Muscle of back (tissue), 13 donors: ENCODE measurements at places on chromosomes 11 and 22. TPM values are rescaled to one million over a fixed set of nuclear protein-coding genes. Genes with fewer than 3 reads are reported as not detected.

GRCh38 chr22:27086080-27087044 is 429.0 kb downstream of the MIAT start:
- DNase-seq, result no peak

DNA sequence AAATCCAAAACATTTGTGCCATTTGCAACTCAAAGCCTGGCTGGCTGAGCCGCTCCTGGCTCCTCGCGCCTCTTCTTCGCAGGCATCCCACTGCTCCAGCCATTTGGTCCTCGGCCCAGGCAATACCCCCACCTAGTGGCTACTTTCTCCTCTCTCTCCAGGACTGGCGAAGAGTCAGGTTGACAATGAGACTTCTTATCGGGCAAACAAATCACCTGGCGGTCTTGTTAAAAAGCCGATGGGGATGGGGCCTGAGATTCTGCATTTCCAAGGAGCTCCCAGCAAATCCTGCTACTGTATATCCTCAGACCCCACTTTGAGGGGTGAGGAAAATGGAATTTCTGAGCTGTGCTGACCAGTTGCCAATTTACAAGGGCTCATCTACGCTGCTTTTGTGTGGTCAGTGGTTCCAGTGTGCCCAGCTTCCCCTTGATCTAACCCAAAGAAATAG is 89.0 kb downstream of the ISX start:
- peak; percentile 53 for DNase-seq

Gene TSPAN18
- polyA plus RNA-seq, result 51.9 TPM

DNA sequence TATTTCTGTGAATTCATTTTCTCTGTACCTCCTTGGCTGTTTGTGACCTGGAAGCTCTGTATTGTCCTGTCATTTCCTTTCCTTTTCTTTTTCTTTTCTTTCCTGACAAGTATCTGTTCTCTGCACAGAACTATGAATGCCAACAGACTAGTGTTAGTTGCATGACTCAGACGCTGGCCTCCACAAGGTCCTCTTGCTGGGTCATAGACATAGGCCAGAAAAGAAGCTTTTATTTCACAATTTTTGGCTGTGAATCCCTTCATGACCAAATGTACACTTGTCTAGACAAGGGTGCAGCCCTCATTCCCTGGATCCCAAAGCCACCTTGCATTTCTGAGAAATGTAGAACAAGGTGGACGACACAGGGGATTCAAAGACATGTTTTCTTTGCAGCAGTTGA is 104.1 kb upstream of the MTNR1B start:
- DNase-seq, result no peak

- no peak for DNase-seq
Observed at GRCh38 chr22:35393116-35394010, 6.6 kb upstream of the MCM5 start.

Gene LRRN4CL
- 21.6 TPM for polyA plus RNA-seq

DNA sequence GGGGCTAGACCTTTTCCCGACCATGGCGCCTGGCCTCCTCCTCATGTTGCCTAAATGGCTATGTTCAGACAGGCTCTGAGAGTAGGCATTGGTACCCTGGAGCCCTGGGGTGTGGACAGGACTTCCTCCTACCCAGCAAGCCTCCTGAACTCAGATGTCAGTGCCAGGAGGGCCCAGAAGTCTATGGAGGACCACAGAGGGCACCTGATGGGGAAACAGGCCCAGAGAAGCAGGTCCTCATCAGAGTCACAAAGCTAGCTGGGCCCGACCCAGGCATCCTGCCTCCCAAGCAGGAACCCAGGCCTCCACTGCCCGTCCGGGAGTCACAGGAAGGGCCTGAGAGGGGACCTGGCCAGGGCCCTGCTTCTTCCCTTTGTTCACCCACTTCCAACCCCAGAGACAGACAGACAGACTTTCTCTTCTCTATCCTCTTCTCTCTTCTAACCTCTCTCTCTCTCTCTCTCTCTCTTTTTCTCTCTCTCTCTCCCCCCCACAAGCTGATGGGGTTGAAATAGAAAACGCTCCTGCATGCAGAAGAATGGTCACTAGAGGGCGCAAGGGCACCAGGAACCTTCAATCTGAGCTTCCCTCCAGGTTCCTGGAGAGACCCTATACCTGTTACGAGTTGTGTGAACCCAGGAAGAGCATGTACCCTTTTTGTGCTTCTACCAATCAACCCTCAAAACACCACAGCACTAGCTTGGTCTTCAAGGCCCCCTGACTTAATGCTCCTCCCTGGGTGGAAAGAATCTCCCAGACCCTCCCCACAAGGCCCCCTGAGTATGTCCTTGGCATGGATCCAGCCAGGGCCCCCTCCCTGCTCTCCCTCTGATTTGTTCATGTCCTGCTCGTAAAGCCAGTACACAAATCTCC is 27.1 kb downstream of the ARAP1 start:
- peak; percentile 89 for DNase-seq

GRCh38 chr11:75040167-75040770 is 51.5 kb downstream of the NEU3 start:
- no peak for DNase-seq

- no peak for DNase-seq
Observed at GRCh38 chr22:39727541-39727940, 157.0 kb downstream of the CACNA1I start.

- no peak for DNase-seq
Observed at GRCh38 chr11:83034673-83035014, 37.1 kb downstream of the RAB30 start.
